Ovary (tissue), 10 donors: ENCODE measurements at places on chromosomes 1 and 21.

DNA sequence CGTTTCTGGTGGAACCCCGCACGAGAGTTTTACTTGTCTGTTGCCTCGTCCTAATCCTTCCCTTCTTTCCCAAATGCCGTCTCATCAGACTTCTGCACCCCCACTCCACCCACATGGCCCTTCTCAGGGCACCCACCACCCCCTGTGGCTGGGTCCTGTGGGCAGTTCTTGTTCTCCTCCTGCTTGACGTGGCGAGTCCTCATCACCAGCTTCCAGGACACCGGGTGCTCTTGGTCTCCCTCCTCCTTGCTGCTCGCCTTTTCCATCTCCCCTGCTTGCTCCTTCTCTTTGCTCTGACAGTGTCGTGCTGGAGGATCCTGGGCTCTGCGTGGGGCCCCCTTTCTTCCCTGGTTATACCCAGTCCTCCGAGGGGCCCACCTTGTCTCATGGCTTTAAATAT lies 51.8 kb downstream of the B3GALT5 start:
- no peak for DNase-seq

GRCh38 chr1:32138965-32139364 lies 31.1 kb downstream of the KPNA6 start:
- no peak for DNase-seq

DNA sequence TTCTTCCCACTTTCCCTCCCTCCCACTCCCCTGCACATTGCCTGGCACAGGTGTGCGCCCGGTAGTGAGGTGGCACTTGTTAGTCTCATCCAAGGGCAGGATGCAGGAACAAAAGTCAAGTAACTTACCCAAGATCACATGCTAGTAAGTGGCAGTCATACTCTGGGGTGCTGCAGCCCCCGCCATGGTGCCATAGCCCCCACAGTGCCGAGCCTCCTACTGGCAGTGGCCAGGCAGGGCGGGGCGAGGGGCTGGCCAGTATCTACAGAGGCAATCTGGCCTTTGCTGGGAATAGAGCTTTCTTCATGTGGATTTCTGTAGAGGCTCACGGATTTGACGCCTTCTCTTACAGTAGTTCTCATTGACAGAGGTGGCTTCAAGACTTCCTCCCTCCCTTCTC lies 26.9 kb downstream of the H6PD start:
- DNase-seq = no peak

- DNase-seq = peak; percentile 51
Observed at GRCh38 chr1:46533179-46533864, 18.1 kb downstream of the KNCN start.

DNA sequence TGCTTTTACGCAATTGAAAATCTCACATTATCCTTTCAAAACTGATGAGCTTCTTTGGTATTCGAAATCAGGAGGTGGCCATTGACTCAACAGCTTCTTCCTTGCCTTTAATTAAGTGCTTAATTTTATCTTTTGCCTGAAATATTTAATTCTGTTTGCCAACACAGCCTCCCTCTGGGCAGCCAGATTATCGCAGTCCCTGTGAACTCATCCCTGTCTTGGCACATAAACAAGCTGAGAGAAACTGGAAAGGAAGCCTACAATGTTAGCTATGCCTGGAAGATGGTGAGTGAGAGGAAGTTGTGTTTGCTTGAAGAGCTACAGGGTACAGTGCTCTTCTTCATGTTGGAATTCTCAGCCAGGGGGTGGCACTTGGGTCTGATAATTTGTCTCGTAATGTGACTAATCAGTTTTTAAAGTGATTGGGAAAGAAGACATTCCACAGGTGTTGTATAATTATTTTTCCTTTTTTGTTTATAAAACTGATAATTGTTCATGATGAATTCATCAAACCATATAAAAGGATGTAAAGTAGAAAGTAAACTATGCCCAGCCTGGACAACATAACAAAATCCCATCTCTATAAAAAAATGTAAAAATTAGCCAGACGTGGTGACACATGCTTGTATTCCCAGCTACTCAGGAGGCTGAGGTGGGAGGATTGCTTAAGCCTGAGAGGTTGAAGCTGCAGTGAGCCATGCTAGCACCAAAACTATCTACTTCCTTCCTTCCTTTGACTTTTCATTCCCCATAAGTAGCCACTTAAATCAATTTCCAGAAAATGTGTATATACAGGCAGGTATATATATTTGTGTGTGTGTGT lies 90.1 kb upstream of the RAVER2 start:
- no peak for DNase-seq

DNA sequence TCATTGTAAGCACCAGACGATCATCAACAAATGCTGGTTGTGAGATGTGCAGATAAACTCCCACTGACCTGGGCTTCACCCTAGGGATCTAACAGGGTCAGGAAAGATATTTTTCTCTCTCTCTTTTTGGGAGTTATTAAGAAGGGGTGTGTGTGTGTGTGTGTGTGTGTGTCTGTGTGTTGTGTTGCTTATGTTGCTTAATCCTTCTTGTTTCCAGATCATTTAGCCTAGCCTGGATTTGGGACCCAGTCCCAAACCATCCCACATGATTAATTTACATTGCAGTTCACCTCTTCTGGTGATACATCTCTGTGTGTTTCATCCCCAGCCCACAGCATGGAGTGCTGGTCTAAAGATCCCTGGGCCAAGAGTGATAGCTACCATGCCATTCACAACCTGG lies 122.8 kb upstream of the IPO9 start:
- DNase-seq = no peak

DNA sequence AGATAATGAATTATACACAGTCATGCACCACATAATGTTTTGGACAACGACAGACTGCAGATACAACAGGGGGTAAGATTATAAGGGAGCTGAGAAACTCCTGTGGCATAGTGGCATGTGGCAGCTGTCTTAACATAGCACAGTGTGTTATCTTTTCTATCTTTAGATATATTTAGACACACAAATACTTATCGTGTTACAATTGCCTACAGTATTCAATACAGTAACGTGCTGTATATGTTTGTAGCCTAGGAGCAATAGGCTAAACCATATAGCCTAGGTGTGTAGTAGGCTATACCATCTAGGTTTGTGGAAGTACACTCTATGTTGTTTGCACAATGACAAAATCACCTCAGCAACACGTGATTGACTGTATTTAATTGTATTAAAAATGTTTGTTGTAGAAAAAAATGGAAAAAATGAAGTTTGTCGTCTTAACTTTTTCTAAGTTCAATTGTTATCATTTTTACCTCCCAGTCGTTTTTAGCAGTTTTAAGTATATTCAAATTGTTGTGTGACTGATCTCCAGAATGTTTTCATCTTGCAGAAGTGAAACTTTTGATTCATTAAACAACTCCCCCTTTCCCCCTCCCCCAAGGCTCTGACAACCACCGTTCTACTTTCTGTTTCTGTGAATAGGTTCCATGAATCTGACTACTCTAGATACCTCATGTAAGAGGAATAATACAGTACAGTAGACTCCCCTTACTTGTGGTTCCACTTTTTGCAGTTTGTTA lies 351.0 kb upstream of the B3GALT2 start:
- DNase-seq = no peak

GRCh38 chr1:58839147-58839795 lies 55.4 kb upstream of the JUN start:
- no peak for DNase-seq

GRCh38 chr21:44681861-44682579 lies at the start of gene KRTAP12-1:
KRTAP12-1 (minus strand) TSS chr21:44682163; CDS start chr21:44682123, 40 bp downstream.
- no peak for DNase-seq

DNA sequence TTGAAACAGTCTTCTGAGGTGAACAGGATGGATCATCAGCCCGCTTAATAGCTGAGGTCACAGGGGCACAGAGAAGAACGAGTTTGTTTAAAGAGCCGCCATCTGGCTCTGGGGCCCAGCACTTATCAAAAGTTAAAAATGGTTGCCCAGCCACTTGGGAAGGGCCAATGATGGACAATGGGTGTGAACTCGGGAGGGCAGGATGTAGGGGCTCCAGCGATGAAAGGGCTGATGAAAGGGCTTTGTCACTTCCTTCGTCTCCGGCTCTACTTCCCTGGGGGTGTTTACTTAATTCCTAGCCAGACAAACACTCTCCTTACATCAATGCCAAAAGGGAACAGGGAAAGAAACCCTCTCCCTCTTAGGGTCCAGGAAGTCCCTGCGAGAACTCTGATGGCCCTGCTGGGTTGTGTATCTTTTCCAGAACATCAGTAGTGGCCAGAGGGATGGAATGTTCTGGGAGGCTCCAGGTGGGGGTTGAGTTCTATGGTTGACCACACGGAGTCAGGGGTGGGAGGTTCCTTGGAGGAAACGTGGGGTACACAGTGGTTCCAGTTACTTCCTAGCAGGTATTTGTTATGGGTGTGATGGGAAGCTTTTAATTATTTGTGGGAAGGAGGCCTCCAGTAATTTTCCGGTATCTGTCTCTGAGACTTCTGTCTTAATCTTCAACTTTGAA lies 9.0 kb upstream of the ABCG1 start:
- DNase-seq = no peak

DNA sequence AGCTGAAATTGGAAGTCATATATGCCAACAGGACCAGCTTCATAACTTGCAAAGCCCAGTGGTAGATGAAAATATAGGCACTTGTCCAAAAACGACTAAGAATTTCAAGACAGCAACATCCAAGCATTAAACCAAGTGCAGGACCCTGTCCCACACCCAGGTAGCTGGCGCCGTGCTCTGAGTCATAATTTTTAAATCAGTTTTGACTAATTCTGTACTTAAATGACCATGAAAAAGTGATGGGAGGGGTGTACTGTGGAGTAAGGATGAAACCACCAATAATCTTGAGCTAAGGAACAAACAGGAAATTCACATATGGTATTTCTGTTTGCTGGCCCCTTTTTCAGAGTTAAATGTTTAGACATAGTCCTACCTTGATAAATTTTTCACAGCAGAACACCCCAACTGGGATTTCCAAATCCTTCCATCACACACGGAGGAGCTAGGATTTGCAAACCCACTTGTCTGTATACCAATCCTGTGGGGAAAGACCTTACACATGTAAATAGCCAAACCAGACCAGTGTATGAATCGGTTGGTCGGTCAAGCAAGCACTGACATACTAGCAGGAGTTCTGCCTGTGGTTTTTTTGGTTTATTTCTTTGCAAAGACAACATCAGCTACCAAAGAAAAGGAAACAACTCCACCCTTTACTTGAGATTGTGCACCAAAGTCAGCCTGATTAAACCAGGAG lies 235.7 kb upstream of the RAB4A start:
- no peak for DNase-seq

DNA sequence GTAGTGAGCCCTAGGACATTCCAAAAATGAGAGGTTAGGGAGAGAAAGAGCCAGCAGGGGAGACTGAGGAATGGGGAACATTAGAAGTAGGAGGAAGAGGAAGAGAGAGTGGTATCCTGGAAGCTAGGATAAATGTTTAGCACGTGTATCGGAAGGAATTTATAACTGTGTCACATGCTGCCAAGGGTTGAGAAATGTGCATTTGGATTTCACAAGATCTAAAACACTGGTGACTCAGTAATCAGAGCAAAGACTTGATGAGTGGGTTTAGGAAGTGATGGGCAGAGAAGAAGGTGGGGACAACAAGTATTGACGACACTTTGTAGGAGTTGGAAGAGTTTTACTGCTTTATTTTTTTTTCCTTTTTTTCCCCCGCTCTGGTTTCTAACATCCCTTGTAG lies 193.9 kb downstream of the FMN2 start:
- no peak for DNase-seq

- no peak for DNase-seq
Observed at GRCh38 chr1:117699953-117700352, 94.1 kb downstream of the TENT5C start.

GRCh38 chr1:247435030-247435758 lies 19.2 kb downstream of the NLRP3 start:
- no peak for DNase-seq

- no peak for DNase-seq
Observed at GRCh38 chr21:44024257-44024656, 12.1 kb downstream of the TRAPPC10 start.

- DNase-seq = no peak
Observed at GRCh38 chr1:246591504-246591903, 25.2 kb downstream of the CNST start.

DNA sequence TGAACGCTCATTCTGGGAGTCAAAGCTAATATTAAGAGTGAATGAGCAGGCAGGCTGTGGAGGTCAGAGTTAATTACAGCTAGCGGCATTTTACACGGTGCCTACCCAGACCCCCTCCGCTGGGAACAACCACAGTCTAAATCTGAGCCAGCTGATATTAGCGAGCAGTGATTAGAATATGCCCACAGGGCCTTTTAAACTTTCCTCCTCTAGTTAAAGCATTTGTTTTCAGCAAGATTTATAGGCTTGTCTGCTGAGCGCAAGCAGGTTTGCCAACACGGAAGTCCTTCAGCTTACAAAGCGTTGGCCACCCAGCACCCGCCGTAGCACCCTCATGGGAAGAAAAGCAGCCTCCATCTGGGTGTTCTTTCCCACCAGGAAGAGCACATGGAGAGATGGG lies 72.1 kb downstream of the LMX1A start:
- no peak for DNase-seq

DNA sequence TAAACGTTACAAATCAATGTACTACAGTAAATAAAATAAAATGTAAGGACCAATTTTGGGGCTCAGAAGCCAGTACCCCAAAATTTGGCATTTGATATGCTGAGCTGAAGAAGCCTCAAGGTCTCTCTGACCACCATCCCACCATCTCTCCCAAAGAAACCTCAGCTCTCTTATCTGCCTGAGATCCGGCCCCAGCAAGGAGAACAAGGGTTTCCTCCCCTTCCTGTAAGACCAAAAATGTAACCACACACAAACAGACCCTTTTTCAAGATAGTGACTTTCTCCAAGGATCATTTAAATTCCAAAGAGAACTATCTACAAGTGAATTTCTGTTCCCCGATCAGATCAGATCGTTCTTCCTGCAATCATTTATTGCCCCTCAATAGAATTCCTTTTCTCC lies 68.1 kb upstream of the SLC45A1 start:
- DNase-seq = no peak

GRCh38 chr1:65425006-65425405 lies 4.5 kb downstream of the LEPR start:
- no peak for DNase-seq

GRCh38 chr1:66348776-66349175 lies 185.2 kb upstream of the SGIP1 start:
- DNase-seq = no peak

DNA sequence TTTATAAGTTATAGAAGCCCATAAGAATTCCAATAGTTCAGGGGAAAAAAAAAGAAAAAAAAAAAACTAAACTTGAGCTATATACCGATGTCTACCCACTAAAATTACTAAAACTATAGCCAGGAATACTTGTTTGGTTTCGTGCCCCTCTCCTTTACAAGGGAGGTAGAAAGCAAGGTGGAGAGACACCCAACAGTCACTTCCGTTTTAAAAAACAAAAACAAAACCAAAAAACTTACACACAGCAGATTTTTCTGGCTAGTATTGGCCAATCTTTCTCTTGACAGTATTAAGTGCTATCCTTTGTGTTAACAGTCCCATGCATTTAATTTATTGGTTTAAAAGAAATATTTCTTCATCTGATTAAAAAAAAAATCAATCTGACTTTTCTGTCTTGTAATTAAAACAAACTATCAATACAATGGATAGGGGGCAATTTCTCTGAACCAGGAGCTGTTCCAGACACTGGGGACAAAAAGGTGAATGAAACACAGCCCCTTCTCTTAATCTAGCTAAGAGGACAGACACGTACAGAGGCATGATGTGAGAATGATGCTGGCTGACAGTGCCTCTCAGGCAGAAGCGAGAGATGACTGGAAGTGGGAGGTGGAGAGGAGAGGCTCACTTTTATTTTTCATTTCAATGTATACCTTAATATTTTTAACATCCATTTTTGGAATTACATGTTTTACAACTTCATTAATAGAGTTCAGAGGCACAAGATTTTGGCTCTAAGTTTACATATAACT lies 214.8 kb downstream of the RERE start:
- DNase-seq = no peak

GRCh38 chr1:202160377-202160940 lies at the start of gene PTPN7:
PTPN7 (minus strand) TSS chr1:202160602; CDS start chr1:202159402, 1,200 bp downstream.
- no peak for DNase-seq
